ENCODE measurements at places on chromosomes 7 and 10.

DNA sequence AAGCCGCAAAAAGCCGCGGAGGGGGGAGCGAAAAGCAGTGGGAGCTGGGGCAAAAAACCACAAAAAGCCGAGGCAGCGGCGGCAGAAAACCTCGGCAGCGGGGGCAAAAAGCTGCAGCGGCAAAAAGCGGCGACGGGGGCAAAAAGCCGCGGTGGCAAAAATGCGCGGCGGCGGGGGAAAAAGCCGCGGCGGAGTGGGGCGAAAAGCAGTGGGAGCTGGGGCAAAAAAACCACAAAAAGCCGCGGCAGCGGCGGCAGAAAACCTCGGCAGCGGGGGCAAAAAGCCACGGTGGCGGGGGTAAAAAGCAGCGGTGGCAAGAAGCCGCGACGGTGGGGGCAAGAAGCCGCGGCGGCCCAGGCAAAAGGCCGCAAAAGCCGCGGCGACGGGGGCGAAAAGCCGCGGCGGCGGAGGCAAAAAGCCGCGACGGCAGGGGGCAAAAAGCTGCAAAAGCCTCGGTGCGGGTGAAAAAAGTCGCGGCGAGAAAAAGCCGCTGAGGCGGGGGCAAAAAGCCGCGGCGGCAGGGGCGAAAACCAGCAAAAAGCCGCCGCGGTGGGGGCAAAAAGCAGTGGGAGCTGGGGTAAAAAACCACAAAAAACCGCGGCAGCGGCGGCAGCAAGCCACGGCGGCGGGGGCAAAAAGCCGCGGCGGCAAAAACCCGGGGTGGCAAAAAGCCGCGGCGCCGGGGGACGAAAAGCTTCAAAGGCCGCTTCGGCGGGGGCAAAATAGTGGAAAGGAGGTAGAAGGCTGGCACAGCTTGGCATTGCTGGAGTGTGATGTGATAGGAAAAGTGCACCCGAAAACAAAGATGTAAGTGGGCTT, 135.9 kb downstream of the ZNF92 start:
- DNase-seq, result no peak

DNA sequence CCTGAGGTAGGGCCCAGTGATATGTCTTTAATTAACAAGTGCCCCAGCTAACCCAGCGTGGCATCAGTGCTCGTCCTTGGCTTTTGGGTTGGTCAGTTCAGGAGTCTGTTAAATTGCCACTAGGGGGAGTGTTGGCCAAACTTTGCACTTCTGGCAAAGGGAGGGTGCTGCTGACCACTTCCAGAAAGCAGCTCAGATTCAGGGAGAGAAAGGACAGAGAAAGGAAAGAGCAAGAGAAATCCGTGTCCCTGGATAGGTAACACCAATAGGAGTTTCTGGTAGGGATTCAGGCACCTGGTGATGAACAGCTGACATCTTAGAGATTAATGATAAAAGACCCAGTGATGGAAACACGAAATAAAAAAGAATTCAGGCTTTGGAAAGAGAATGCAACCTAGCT, 243.1 kb upstream of the AOAH start:
- DNase-seq, result no peak

- DNase-seq, result no peak
Observed at GRCh38 chr7:80622541-80622940, 15.9 kb upstream of the CD36 start.

DNA sequence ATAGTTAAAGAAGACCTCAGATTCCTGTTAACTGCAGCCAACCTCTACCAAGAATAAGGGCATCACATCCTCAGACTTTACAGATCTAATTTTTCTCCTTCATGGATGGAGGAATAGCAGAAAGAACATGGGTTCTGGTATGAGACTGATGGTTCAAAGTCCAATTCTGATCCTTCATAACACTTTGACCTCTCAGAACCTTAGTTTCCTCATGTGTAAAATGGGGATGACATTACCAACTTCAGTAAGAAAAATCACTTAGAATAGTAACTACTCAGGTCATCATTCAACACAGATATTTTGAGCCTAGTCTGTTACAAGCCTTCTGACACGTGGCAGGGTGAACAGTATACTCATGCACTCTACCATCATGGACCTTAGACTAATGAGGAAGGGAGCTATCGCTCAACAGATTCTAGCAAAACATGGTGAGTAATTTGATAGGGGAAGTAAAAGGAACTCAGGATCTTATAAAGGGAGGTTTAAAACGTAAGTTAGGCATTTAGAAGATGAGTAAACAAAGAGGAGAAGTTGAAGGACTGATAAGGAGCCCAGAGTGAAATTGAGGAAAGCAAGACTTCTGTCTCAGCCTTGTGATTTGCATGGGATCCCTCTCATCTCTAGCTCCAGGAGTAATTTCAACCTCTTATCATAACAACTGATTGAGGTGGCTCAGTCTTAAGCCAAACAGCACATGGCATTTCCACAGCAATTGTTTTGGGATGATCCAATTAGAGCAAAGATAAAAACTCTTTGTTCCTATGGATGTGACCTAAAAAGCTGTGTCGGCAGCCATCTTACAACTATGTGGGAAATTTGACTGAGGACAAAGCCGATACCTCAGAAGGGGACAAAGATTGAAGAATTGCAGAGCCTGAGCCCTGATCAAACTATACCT, 69.2 kb upstream of the TCF7L2 start:
- no peak for DNase-seq

DNA sequence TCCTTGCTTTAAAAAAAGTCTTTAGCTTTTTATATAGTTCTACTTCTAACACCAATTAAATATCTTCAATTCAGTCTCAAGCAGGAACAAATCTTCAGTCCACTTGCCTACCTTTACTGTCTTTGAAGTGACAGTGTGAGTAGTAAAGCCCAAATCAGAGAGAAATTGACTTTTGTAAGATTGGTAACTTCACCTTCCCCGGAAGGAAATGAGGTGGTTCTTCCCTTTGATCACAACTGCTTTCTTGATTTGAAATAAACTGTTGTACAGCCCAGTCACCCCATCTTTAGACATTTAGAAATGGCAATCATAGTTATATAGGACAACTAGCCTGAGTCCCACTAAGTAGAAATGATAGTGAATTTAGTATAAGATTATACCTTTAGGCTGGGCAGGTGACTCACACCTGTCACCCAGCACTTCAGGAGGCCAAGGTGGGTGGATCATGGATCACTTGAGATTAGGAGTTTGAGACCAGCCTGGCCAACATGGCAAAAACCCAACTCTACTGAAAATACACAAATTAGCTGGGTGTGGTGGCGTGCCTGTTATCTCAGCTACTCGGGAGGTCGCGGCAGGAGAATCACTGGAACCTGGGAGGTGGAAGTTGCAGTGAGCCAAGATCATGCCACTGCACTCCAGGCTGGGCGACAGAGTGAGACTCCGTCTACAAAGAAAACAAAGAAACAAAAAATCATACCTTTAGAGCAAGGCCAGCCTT, 4.7 kb downstream of the FAS start:
- no peak for DNase-seq

- no peak for DNase-seq
Observed at GRCh38 chr10:89916468-89917215, 215.3 kb downstream of the KIF20B start.

DNA sequence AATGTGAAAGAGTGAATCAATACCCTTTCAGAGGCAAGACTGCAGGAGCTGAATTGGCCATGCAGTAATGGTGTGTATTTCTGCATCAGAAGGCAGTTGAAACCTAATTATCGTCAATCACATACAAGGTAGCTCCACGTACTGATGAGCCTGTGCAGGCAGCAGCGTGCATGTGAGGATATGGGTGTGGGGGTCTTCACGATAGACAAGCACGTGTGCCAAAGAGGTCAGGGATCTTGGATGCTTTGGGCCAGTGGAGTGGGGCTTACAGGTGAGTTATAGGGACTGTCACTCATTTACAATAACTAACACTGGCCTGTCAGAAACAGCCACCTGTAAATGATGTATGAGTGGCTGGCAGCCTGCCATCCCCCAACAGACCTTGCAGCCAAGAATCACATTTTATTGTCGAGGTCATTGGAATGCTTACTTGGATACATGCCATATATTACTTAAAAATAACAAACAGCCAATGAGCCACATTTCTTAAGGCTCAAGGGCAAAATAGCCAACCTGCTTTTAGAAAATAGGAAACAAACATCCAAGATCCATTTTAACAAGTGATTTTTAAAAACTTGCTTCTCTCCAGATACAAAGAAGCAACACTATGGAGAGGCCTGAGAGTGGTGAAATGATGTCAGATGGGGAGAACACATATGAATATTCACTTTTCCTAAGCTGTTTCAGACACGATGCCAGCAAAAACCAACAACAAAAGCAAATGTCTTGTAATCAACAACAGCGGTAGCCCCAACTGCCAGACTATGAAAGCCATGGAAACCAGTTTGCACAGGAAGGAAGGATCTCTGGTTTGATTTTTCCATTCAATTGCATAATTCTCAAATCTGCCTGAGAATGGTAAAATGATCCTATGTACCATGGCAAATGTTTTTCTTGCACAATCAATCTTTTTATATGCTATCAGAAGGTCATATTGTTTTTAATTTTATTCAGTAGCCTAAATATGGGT, 210.7 kb downstream of the SKAP2 start:
- no peak for DNase-seq

- no peak for DNase-seq
Observed at GRCh38 chr10:116146372-116147140, 126.5 kb downstream of the GFRA1 start.

- no peak for DNase-seq
Observed at GRCh38 chr10:74417397-74417796, 266.4 kb downstream of the ADK start.

DNA sequence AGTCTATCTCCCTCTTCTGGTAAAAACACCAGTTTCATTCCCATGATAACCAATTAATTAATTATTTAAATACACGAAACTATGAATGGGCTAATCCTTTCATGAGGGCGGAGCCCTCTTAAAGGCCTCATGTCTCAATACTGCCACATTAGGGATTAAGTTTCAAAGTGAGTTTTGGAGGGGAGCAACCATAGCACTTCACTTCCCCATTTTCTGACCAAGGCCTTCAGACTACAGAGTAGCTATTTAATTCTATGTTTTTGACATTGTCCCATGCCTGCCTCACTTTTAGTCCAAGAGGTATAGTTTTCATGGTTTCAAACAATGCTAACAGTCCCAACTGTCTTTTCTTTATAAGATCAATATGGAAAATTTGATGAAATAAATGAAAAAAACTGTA, 618.6 kb downstream of the ZWINT start:
- DNase-seq, result no peak

- peak; percentile 44 for DNase-seq
Observed at GRCh38 chr7:38178695-38179344, 775 bp downstream of the STARD3NL start.

- no peak for DNase-seq
Observed at GRCh38 chr10:46232666-46233065, 54.1 kb upstream of the ANTXRL start.

DNA sequence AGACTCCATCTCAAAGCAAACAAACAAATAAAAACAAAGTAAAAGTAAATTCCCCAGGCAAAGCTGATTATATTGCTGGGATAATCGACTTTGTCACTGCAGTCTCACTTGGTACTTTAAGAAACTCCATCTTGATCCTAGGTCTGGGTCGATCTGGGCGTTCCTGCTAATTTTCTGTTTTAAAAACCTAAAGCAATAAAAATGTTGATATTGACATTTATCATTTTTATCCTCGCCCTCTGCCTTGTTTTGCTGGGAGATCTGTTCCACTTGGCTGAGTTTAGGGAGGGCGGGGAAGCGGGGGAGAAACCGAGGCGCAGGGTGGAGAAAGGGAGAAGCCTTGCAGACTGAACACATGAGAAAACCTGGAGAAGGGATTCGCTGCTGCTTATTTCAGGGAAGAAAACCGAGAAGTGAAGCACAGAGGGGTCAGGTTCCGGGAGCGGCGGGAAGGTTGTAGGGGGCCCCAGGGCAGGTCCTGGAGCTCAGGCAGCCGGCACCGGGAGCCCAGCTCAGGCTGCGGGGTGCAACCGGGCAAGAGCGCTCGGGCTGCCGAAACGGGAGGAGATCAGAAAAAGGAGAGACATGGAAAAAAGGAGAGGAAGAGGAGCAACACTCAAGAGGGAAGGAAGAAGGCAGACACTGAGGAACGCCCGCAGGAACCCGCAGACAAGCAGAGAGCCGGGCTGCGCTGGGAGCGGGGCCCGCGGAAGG, 27.3 kb upstream of the KMT2C start:
- DNase-seq, result no peak

Measured in activated naive CD4-positive, alpha-beta T cell treated with anti-CD3 and anti-CD28 coated beads for 36 hours (primary cell).